ENCODE measurements at places on chromosomes 7 and 10. TPM values are rescaled to one million over a fixed set of nuclear protein-coding genes. Genes with fewer than 3 reads are reported as not detected.

The ACTR3C gene
- 30.1 TPM for polyA plus RNA-seq

The UCN3 gene
- not detected for polyA plus RNA-seq

The FAM13C gene
- 0.87 TPM for polyA plus RNA-seq

The EVX1 gene
- polyA plus RNA-seq = not detected

The ADCY1 gene
- 6.7 TPM for polyA plus RNA-seq

The SH3PXD2A gene
- polyA plus RNA-seq = 3.3 TPM

The ADAM22 gene
- polyA plus RNA-seq = 0.05 TPM

The PNLIP gene
- polyA plus RNA-seq = not detected

The CYP2E1 gene
- polyA plus RNA-seq = 3,994 TPM

The KEL gene
- 0.31 TPM for polyA plus RNA-seq

Data from liver (tissue), 10 donors.